Right ventricle myocardium inferior (tissue), 1 donor: ENCODE measurements at places on chromosomes 4 and X. TPM values are rescaled to one million over a fixed set of nuclear protein-coding genes. Genes with fewer than 3 reads are reported as not detected.

GRCh38 chrX:129686422-129686948, 31.7 kb upstream of the APLN start:
- DNase-seq: no peak

DNA sequence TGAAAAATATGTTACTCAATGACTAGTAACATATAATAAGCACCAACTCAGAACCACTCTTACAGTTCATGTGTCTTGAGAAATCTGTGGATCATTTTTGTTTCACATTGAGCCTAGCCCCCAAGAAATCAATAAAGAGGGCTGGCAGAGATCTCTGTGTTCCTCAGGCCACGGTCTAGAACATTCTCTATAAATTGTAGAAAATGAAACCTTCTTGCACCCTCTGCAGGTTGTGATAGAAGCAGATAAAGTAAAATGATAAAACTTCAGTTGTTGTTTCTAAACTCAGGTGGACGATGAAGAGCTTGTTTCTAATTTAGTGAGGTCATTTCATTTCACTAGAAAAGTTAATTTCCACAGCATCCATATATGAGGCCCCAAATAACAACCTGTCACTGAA, 182.7 kb downstream of the KIT start:
- DNase-seq: no peak

DNA sequence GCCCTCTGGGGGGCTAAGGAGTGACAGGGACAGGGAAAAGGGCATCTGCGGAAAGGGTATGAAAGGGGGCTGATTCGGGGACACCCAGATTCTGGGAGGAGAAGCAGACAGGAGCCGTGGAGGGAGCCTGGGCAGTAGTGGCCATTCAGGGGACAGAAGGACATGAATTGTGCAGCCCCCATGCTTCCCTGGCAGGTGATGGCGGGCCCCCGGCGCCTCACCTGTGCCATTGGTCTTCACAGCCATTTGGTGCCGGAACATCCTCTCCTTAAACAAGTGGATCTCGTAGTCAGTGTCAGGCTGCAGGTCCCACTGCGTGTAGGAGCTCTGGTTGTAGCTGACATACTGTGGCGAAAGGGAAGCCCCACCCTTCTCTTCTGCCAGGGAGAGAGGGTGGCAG, 21.9 kb downstream of the L1CAM start:
- no peak for DNase-seq

- DNase-seq: no peak
Observed at GRCh38 chrX:8413279-8413678, 51.4 kb upstream of the VCX3B start.

DNA sequence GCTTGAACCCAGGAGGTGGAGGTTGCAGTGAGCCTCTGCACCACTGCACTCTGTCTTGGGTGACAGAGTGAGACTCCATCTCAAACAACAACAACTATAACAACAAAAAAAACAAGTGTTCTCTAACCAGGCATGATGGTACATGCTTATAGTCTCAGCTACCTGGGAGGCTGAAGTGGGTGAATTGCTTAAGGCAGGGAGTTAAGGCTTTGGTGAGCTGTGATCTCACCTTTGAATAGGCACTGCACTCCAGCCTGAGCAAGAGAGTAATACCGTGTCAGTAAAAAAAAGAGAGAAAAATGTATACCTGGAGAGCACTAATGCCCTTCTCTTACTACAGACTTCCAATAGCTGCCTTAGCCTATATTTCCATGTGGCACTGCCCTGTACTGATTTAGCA, 18.9 kb upstream of the USP9X start:
- no peak for DNase-seq

GRCh38 chr4:99208719-99209075, 10.3 kb downstream of the ADH6 start:
- DNase-seq: no peak

DNA sequence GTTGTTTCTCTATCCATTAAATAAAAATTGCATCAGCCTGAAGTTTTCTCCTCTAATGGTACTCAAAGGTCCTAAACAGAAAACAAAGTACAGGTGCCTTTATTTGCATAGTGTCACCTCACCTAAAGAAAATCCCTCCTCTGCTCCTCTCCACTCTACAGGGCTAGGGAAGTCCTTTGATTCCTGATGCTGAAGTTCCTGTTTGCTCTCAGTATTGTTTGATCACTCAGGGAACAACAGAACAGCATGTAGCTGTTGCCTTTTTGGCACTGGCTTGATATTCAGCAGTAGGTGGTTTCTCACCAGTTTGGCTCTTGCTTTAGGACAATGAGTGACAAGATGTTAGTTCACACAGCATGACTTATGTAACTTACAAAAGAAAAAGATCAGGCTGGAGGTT, 156.2 kb upstream of the SLC7A11 start:
- DNase-seq: no peak

GRCh38 chr4:56330691-56331090, 56.6 kb downstream of the AASDH start:
- DNase-seq: no peak

GRCh38 chr4:55866973-55867574, 13.6 kb downstream of the EXOC1 start:
- DNase-seq: no peak

SLC2A9 gene
- 9.6 TPM for total RNA-seq

RTL5 gene
- 2.4 TPM for total RNA-seq

IL2RG gene
- total RNA-seq: 2.8 TPM

GABRQ gene
- total RNA-seq: not detected
